Ureter (tissue), 1 donor: ENCODE measurements at places on chromosomes 4 and X.

GRCh38 chrX:138255373-138255772 lies 456.1 kb downstream of the FGF13 start:
- no peak for DNase-seq

DNA sequence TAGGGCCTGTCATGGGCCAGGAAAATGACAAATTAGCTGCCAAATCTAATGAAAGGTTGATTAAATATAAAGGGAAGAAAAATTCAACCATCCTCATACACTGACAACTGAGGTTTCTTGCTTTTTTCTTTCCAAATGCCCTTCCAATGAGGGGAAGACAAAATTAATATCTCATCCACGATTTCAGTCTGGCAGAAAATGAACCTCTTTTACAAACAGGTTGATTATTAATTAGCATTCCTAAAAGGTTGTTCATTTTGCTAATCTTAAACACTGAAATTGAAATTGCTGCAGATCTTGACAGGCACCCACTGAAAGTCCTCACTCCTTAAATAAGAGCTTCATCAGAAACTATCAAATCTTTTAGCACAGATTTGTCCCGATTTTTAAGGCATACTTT lies 45.5 kb downstream of the NPFFR2 start:
- no peak for DNase-seq

DNA sequence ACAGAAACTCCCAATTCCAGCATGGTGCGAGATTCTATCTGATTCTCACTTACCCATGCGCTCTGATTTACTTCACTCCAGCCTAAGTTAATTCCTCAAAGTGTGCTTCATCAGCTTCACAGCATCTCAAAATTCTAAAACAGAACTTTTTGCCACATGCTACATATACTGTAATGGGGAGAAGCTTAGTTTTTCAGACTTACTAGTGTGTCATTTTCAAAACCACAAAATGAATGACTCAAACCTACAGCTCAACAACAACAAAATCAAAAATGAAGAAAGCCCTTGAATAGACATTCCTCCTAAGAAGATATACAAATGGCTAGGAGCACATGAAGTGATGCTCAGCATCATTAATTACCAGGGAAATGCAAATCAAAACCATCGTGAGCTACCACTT lies 14.9 kb downstream of the IRF2 start:
- no peak for DNase-seq

DNA sequence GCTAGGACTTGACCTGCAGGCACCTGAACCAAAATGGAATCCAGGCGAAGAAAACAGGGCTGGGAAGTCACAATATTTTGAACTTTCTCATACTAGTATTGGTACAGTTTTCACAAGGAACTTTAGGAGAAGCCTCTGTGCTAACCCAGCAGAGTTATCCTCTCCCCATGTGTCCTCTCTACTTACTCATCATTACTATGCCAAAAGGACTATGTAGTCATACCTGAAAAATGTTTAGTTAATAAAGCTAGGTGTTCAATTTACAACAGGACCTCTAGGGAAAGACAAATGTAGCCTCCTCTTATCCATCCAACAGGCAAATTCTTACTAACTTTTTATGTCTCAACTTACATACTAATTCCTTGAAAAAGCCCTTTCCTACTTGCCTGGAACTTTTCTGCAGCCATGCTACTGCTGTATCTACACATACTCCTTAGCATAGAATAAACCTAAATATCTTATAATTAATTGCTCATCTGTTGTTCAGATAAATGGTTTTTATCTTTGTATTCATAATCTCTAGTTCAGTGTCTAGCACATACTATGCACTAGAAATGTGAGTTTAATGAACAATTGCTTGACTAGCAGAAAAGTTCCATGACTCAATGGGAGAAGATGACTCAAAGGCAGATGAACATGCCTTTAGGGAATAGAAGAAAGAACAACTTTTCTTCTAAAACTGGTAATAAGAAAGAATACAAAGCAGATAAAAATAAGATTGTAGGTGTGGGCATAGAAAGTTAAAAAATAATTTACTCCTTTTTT lies 215.5 kb upstream of the VEGFC start:
- no peak for DNase-seq

GRCh38 chr4:74365761-74366160 lies 816 bp downstream of the EREG start:
- DNase-seq, result no peak
